Fibroblast of lung (primary cell): ENCODE measurements at places on chromosomes 3 and 15. TPM values are rescaled to one million over a fixed set of nuclear protein-coding genes. Genes with fewer than 3 reads are reported as not detected.

MUSTN1 gene
- total RNA-seq = not detected in 2 replicates

CHP1 gene
- total RNA-seq = 61.4 and 84.7 TPM in 2 replicates

RASGRP1 gene
- not detected in 2 replicates for total RNA-seq

DLL4 gene
- under 0.01 TPM in 2 replicates for total RNA-seq

NUP210 gene
- total RNA-seq = 0.26 and 0.33 TPM in 2 replicates

PLAAT1 gene
- not detected in 2 replicates for total RNA-seq

ZNF80 gene
- not detected in 2 replicates for total RNA-seq

ZXDC gene
- total RNA-seq = 16.4 and 17.8 TPM in 2 replicates

POC1A gene
- 3.1 and 17.7 TPM in 2 replicates for total RNA-seq

SPINK8 gene
- total RNA-seq = not detected in 2 replicates

ADAMTS9 gene
- total RNA-seq = 1.8 and 2.1 TPM in 2 replicates

UPK1B gene
- not detected in 2 replicates for total RNA-seq

CERS3 gene
- not detected in 2 replicates for total RNA-seq

FRMD4B gene
- total RNA-seq = 0.51 and 1.2 TPM in 2 replicates

DNA sequence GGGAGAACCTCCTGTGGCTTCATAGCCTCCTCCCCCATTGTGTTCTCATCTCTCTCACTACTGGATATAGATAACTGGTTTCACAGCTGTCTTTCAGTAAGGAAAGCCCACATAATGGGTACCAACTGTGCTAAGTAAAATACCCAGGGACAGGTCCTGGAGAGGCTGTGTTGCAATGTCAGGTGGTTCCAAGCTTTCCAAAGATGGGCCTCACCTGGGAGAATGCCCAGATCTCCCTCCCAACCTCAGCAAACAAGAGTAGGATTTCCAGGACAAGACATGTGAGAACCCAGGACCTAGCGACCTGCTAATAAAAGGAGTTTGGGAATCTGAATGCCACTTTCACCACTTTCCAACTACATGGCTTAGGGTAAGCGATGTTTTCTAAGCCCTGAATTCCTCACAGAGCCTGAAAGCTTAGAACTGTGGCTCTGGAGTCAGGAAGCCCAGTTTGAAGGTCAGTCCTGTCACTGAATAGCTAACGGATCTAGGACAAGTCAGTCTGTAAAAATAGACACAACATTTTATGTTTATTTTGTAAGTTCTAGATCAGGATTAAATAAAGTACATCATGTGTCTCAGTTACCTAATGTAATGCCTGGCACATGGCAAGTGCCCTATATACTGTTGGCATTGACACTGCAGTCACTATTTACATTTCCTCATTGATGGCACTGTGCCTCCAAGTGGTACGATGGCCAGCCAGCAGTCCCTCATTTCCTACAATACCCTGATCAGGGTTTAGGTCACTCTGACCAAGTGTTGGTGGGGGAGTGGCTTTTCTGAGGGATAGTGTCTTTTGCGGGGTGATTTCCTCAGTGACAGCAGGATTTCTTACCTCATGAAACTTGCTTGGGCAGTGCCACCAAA, 11.9 kb downstream of the CERS3 start:
- no peak for DNase-seq

DNA sequence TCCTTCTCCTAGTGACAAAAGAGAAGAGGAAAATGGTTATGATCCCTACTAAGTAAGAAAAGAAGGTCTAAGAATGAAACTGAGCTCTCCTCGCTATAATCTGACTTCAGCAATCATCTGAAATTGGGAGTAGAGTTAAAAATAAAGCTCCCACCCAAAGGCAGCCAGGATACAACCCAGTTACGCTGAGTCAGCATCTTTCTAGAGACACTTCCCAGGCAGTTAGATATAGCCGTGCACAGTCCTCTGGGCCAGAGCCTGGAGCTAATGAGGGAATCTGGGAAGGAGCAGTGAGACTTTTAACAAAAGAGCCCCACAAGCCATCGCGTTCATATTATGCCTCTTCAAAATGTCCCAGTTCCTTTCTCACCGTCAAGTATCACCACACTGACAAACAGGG, 39.1 kb upstream of the SETMAR start:
- no peak for DNase-seq

DNA sequence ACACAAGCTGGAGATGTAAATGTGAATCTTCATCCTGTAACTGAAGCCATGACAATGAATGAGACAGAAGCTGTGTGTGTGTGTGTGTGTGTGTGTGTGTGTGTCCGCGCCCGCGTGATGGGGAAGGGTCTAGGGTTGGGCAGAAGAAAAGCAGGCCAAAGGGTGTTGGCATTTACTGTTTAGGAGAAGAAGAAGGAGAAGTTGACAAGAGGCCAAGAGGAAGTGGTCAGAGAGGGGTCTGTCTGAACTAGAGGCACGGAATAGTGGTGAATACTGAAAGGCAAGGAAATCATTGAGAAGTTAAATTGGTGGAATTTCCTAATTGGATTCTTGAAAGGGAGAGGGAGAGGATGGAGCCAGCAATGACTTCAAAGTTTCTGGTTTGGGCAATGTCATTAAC, 5.6 kb upstream of the NCEH1 start:
- no peak for DNase-seq

DNA sequence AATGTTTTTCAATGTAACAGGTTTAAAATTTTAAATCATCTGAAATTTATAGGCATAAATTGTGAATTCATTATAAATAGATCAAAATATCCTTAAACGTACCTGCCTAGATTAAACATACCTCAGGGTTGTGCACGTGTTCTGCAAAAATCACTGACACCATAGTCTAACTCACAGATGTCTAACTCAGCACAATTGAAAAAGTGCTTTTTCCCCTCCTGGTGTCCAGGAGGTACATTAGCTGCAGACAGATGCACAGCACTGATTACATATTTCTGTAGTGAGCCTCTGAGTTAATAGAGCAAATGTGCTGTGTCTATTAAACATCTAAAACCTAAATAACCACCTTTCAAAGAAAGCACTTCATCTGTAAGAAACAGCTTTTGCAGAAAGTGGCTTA, 10.7 kb downstream of the UQCC5 start:
- no peak for DNase-seq

DNA sequence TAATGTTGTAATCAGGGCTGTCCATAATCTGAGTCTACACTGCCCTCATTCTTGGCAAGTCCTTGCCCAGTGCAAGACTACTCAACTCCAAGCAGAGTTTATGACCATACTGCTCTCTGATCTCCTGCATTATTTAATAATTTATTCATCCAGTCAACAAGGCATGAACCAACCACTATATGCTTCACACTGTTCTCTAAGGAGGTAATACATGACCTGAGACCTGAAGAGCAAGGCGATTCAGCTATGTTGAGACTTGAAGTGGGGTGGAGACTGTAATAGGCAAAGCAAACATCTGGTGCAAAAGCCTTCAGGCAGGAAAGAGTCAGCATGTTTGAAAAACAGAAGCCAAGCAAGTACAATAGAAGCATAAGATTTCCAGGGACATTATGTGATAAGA, 1362.8 kb downstream of the ROBO2 start:
- DNase-seq = no peak

GRCh38 chr15:32909431-32909830, 191.6 kb downstream of the GREM1 start:
- peak; percentile 51 for DNase-seq

DNA sequence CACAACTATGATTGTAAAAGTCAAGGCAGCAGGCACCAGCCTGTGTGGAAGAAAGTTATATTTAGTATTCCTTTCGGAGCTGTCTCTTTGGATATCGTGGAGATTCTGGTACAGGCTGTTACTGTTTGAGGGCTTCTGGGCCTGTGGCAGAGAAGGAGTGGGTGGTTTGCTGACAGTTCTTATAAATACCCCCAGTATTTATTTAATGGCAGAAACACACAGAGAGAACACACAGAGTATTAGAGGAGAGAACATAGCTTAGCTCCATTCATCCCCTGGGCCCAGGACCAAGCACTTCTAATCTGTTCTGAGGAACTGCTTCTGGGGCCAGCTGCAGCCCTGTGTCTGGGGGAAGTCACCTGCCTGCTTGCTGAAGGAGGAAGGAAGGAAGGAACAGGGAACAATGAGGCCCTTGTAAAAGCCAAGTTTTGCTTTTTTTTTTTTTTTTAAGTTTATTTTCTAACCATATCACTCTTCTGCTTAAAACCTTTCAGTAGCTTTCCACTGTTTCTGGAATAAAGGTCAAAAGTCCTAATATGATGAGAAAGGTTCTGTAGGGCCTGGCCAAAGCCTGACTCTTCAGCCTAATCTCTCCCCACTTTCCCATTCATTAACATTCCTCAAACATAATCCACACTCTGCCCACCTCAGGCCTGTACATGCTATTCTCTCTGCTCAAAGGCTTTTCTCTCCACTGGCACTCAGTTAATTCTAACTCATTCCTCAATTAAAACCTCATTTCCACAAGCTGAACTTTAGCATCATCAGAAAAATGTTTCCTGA, 11.8 kb upstream of the PP2D1 start:
- DNase-seq = no peak

DNA sequence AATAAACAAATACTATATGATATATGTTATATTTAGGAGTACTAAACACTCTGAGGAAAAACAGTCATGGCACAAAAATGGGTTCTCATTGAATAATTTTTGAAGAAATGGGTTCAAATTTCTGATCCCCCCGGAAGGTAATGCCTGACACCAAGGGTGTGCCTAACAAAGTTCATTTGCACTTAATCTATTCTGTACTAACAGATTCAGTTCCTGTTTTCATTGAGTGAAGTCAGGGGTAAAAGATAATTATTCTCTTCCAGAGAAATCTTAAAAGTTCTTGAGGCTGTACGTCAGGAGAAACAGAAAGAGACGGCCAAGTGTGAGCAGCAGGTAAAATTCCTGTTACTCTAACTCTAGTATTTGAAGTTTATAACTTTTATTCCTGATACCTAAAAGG, 34.5 kb upstream of the TMEM42 start:
- DNase-seq = no peak

DNA sequence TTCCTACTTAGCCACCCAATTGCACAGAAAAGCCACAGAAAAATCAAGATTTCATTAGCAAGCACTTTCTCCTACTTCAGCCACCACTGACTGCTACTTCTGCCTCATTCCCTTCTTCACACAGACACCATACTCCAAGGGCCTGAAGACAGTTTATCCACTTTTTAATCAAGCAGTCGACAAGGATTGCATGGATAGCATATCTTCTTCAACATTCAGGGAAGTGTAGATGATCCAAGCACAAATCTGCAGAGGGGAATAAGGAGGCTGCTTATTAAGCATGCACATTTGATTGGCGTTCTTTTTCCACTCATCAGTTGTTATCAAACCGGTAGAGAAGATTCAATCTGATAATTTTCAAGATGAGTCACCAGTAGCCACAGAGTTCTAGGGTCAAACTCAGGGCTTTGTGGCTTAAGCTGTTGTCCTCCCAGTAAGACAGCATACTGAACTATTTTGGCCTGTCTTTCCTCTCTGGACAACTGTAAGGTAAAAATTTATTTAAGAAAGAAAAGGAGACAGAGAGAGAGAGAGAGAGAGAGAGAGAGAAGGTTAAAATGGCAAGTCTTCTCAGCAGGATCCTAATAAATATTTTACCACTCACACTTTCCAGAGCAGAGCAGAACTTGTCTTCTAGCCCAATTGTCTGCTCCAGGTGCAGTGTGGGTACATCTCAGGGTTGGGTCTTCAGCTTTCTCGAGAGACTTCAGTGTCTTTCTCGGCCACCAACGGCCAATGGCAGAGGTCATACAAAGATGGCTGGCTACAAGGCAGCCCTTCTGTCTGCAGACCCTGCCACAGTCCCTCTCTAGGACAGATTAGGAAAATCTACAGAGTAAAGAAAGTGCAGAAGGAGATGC, 80.6 kb upstream of the BHLHE40 start:
- DNase-seq = peak; percentile 6

- DNase-seq = peak; percentile 1
Observed at GRCh38 chr3:18837137-18837755, 311.1 kb upstream of the KCNH8 start.

DNA sequence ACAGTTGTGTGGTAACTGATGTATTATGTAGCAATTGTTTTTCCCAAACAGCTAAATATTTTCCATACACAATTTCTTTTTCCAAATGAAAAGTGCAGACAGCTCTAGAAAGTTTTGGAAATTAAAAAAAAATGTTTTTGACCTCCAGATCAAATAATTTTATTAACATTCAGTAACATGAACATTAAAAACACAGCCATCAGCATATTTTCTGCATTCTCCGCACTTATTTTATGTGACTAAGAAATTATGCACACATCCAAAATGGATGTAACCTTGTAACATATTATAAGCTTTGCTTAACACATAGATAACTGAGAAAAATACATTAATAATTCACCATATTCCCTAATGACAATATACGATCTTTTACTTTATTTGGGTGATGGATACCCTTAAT, 224.6 kb downstream of the VGLL3 start:
- DNase-seq = no peak

DNA sequence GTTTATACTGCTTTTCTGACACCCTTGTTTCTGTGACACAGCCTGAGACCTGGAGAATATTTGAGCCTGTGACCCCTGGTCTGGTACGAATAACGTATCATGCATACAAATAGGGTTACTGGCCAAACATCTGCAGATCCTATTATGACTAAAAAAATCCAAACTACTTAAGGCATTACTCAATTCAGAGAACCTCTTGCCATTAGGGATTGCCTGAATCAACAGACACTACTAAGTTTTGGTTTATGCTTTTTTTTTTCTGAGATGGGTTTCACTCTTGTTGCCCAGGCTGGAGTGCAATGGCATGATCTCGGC, 35.4 kb downstream of the OSBPL10 start:
- peak; percentile 56 for DNase-seq

DNA sequence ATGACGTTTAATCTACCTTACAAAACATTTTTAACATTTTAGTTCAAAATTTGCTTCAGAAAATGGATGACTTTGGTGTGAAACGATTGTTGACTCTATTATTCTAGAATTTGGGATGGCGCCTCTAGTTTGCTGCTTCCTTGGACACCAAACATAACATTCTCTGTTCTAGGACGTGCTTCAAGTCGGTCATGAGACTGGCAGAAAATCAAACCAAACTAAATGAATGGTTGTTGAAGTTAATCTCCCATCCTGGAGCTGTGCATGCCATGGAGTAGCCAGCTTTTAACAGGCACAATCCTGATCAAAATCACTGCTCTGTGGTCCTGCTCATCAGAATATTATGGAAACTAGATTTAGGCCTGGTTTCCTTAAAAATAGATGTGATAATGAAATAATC, 9.6 kb upstream of the LRRFIP2 start:
- peak; percentile 78 for DNase-seq

- no peak for DNase-seq
Observed at GRCh38 chr3:186519021-186519658, 25.0 kb downstream of the CRYGS start.

- DNase-seq = peak; percentile 16
Observed at GRCh38 chr15:56760186-56760585, 26.9 kb upstream of the ZNF280D start.

DNA sequence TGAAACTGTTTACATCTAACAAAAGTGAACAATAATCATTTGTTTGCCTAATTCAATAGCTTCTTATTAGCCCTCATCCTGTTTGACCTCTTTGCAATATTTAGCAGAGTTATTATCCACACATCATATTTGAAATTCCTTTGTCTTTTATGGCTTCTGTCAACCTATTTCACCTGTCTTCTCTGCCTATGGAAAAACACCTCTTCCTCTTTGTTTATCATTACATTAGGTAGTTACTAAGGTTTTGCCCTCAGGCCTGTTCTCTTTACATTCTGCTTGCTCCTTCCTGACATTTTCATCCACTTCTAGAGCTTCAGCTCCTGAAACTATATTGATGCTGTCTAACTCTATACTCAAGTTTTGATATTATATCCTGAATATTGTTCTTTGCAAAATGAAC, 183.0 kb downstream of the SUCNR1 start:
- DNase-seq = no peak

- DNase-seq = no peak
Observed at GRCh38 chr3:122410639-122411038, 5.2 kb downstream of the WDR5B start.
